Caco-2 (cell line): ENCODE measurements at places on chromosomes 12 and 14. TPM values are rescaled to one million over a fixed set of nuclear protein-coding genes. Genes with fewer than 3 reads are reported as not detected.

Gene RASSF9
- total RNA-seq = 0.20 and 0.35 TPM in 2 replicates

Gene CFAP73
- total RNA-seq = 0.23 TPM in 1 of 2 replicates, not detected in the other

- no peak for DNase-seq
These were observed 55.0 kb upstream of the BICD1 start for GRCh38 chr12:32051511-32052211.

GRCh38 chr12:19894803-19895202 is 455.5 kb downstream of the AEBP2 start:
- no peak for DNase-seq

- no peak for DNase-seq
These were observed 291.5 kb upstream of the SRRM4 start for GRCh38 chr12:118689793-118690192.

DNA sequence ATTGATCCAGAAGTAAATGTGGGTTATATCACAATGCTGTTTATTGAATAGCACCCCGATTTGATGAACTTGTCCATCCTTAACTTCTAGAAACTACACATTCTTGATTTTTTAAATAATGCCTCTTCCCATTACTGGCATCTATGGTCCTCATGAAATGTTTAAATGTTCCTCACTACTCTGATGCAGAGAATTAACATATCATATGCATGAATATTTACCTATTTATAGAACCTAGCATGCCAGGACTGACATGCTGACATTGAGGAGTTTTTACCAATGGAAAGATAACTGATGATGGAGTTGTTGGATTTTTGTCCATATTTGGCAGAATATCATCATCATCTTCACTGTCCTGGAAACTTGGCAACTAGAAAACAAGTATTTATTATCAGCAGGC is 42.8 kb downstream of the MIS18BP1 start:
- no peak for DNase-seq

GRCh38 chr12:105233041-105233905 is 2.7 kb downstream of the APPL2 start:
- DNase-seq = no peak

DNA sequence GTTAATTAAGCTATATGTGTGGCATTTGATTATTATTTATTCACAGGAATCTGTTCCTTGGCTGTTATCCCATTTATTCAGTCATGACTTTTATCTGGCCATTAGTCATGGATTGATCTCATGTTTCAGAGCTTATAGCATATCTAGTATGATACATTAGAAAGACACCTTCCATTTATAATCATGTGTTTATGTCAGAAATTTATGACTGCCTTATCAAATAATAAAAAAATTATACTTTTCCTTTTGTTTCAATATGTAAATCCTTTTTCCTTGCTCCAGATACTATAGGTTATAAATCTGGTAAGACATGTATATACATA is 248.0 kb upstream of the PDE3A start:
- DNase-seq = no peak

- no peak for DNase-seq
These were observed 279.7 kb upstream of the SOX5 start for GRCh38 chr12:24229031-24229700.

- DNase-seq = no peak
These were observed 11.2 kb upstream of the MED13L start for GRCh38 chr12:116288735-116289134.
